ENCODE measurements at places on chromosomes 6 and 20.

GRCh38 chr6:102417368-102417998 lies 1024.0 kb downstream of the GRIK2 start:
- DNase-seq = no peak

GRCh38 chr6:41605649-41606048 lies 32.6 kb upstream of the MDFI start:
- DNase-seq = no peak

- DNase-seq = peak; percentile 16
Observed at GRCh38 chr20:36465109-36466080, 75.9 kb upstream of the MYL9 start.

DNA sequence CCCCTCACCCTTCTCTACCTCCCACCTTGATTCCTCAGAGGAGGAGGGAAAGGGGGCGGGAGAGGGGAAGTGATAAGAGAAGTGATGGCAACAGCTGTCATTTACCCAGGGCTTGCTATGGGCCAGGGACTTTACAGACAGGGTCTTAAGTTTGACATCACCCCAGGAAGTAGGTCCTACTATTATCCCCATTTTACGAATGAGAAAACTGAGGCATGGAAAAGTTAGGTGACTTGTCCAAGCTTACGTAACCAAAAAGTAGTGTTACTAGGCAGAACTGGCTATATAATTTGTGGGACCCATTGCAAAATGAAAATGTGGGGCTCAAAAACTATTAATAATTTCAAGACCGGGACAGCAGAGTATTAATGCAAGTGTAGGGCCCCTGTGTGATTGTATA lies 10.5 kb upstream of the FANCE start:
- DNase-seq = no peak

- DNase-seq = no peak
Observed at GRCh38 chr6:36596356-36596755, 2.2 kb downstream of the SRSF3 start.

DNA sequence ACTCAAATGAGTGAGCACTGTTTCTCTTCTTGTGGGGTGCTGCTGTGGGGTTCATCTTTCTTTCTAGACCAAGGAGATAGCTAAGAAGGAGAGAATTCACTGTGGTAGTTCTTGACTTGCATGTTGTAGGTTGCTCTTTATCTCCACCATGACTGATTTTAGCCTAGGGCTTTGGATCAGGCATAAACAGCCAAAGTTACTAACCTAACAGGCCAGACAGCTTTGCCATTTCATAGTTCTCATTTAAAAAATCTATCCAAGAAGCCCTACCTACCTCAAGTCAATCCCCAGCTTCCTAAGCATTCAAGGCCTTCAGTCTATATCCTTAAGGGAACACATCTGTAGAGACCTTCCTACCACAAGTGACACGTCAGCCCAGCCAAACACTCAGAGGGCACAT lies 107.9 kb upstream of the CARMIL1 start:
- no peak for DNase-seq

DNA sequence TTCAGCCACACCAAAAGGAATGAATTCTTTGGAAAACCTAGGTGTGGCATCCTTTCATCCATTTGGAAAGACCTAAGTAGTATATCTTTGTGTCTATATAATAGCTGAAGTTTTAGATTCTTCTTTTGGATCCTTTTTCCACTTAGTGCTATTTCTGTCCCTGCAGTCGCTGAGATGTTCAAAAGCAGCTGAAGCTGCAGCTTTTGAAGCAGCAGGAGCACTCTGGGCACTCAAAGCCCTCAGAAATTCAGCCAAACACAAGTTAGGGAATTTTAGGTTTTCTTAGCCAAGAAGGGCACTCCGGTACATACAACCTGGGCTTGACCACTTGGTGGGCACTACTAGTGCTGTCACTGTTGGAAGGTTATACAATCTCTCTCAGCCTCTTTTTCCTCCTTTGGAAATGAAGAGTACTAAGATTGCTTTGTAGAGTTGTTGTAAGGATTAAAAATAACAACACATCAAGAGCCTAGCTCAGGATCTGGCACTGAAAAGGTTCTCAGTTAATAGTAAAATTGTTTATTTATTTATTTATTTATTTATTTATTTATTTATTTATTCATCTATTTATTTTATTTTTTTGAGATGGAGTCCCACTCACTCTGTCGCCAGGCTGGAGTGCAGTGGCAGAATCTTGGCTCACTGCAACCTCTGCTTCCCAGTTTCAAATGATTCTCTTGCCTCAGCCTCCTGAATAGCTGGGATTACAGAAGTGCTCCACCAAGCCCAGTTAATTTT lies 71.9 kb upstream of the SLC22A16 start:
- DNase-seq = no peak

DNA sequence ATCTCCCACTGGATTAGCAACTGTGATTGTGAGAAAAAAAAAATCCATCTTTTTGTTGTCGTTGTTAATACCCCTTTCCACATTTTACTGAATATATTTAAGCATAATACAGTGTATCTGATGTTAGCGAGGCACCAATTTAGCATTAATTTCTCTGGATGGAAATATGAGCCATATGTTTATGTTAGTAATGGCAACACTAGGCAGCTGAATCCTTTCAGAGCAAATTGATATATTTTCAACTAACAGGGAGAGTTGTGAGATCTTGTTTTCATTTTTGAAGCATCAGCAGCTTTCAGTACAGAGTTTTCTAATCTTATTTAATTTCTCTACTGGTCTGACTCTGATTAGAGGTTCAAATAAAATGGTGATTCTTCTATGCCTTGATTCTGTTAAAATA lies 84.8 kb upstream of the HDAC2 start:
- no peak for DNase-seq

GRCh38 chr6:43924222-43924702 lies 154.3 kb downstream of the VEGFA start:
- no peak for DNase-seq

Measured in activated naive CD4-positive, alpha-beta T cell (primary cell).